Retina (tissue), 1 donor: ENCODE measurements at places on chromosomes 2 and 18.
A peak's percentile ranks its signal among the peaks of the same experiment; 100 is the strongest.

- no peak for DNase-seq
Observed at GRCh38 chr2:46643951-46644350, 164.6 kb downstream of the TMEM247 start.

GRCh38 chr2:168583064-168583709 is 127.1 kb downstream of the CERS6 start:
- no peak for DNase-seq

GRCh38 chr2:42342795-42343241 is 18.2 kb downstream of the COX7A2L start:
- no peak for DNase-seq

GRCh38 chr18:2515171-2515787 is 56.0 kb downstream of the METTL4 start:
- DNase-seq = no peak

DNA sequence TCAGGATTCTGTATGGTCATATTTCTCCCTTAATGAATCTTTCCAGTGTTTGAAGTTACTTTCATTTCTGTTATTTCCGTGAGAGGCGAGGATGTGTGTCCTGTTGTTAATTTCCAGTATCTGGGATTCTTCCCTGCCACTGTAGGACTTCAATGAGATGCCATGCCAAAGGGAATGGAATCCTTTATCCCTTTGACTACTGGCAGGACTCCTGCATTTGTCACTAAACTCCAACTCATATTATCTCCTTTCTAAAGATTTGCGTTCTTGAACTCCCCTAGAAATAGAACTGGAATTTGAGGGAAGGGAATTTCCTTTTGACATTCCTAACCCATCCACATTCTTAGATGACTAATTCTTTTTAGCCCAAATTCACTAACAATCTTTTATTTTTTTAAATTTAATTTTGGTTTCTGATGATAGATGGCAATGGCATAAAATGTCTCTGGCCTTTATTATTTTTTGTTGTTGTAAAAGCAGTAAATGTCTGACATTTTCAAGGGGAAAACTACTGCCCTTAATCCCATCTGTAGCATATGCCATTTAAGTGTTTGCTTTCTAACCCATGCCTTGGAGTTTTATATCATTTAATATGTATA is 87.8 kb upstream of the EML6 start:
- DNase-seq = no peak

DNA sequence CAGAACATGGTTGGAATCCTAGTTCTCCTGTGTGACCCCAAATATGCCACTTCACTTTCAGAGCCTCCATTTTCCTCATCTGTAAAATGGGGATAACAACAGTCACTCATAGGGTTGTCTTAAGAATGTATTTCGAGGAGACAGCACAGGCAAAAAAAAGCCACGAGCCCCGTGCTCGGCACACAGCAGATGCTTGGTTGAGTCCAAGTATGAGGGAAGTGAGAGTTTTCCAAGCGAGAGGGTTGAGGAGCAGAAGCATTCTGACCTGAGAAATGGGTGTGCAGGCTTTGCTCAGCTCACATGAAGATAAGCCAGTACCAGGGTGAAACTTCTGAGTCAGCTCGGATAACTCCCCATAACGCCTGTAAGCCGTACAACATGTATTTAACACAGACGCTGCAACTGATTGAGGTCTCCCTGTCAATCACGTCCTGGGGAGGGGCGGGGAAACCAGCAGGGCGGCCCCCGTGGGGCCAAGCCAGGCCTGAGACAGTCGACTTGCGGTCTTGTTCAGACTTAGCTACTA is 23.0 kb upstream of the ODC1 start:
- DNase-seq = no peak

GRCh38 chr2:231170055-231170454 is 28.4 kb upstream of the ARMC9 start:
- DNase-seq = no peak

DNA sequence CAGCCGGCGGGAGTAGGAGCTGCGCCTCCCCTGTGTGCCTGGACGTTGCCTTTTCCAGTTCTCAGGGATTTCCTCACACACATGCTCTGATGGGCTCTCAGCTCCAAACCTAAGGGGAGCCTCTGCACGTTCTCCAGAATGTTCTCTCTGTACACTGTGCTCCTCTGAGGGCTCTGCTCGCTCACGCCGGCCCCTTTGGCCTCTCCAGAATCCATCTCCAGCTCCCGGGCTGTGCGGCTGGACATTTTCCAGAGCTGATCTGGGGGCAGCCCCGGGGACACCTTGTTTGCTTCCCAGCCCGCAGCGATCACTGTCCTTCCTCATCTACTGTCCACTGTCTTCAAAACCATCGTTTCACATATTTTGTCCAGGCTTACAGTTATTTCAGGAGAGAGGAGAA is 245.4 kb upstream of the HDAC4 start:
- DNase-seq = no peak

- DNase-seq = no peak
Observed at GRCh38 chr2:239932881-239933735, 92.0 kb downstream of the NDUFA10 start.

- no peak for DNase-seq
Observed at GRCh38 chr2:239669899-239670460, 269.2 kb upstream of the HDAC4 start.

GRCh38 chr2:31675485-31675901 is 94.8 kb upstream of the SRD5A2 start:
- no peak for DNase-seq

DNA sequence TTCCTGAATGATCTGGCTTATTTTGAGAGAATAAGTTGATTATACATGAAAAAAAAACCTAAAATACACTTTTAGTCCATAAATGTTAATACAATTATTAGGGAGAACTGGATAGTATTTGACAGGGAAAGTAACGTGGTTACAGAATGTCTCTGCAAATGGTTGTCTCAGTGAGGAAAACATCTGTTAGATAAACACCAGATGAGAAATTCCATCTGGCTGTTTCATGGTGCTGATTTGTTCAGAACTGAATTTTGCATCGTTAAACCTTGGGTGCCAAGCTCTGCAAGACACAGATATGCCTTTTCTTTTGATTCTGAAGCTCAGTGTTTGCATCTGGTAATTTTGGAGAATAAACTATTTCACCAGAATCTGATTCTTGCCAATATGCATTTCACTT is 90.4 kb downstream of the SCN3A start:
- DNase-seq = no peak

- no peak for DNase-seq
Observed at GRCh38 chr2:222442665-222443064, 18.3 kb downstream of the SGPP2 start.

GRCh38 chr18:72820571-72820970 is 47.2 kb downstream of the NETO1 start:
- DNase-seq = no peak

DNA sequence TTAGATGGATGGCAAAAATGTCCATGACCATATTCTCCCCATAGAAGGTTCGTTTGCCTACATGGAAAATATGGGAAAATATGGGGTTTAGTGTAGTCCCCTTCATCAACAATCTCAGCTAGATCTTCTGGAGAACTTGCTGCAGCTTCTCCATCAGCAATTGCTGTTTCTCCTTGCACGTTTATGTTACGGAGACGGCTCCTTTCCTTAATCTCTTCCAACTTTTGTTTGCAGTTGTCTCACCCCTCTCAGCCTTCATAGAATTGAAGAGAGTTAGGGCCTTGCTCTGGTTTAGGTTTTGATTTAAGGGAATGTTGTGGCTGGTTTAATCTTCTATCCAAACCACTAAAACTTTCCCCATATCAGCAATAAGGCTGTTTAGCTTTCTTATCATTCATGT is 28.9 kb downstream of the MYCN start:
- DNase-seq = no peak

DNA sequence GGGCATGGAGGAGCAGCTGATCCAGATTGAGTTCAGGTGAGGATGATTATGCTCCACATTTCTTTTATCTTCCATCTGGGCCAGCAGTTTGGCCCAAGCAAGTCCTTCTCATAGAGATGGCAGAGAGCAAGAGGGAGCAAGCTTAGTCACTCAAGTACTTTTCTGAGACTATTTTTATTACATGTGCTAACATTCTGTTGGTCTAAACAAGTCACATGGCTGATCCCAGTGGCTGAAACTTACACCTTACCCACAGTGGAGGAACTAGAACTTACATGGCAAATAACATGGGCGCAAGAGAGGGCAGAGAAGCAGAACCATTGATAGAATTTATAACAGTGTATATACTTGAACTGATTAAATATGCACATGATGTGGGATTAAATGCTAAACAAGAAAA is 105.7 kb downstream of the KYNU start:
- DNase-seq = no peak

DNA sequence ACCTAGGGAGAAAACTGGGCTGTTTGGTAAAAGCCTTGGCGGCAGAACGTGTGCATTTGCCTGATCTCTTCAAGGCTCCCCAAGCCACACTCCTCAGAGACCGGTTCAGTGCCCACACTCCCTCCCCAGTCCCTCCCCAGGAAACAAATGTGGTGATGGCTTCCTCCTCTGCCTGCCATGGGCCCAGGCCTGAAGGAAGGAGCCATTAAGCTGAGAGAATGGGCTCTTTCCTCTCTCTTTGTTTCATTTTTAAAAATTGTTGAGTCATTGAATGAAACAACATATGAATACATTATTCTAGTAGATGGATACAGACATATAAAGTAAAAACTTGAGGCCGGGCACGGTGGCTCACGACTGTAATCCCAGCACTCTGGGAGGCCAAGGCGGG is 50.6 kb upstream of the YWHAQ start:
- no peak for DNase-seq

- DNase-seq = peak; percentile 34
Observed at GRCh38 chr18:74114116-74114515, 33.5 kb downstream of the FBXO15 start.

- DNase-seq = peak; percentile 40
Observed at GRCh38 chr18:56984731-56985130, 162.2 kb upstream of the BOD1L2 start.

DNA sequence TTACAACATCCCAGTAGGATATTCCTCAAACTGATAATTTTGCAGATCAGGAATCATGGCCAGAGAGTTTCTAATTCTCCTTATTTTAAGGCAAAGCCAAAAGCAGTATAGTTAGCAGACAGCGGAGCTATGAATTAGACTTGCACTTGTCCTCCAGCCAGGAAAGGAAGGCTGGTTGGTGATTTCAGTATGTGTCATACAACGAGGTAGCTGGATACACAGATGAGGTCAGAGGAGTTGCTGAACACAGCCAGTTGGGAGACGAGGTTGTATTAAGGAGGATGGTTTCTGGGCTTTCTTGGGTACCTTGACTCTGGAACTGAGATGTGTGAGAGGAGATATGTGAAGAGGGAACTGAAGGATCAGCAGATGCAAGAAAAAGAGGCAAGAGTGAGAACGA is 185.2 kb downstream of the SOX11 start:
- DNase-seq = no peak

DNA sequence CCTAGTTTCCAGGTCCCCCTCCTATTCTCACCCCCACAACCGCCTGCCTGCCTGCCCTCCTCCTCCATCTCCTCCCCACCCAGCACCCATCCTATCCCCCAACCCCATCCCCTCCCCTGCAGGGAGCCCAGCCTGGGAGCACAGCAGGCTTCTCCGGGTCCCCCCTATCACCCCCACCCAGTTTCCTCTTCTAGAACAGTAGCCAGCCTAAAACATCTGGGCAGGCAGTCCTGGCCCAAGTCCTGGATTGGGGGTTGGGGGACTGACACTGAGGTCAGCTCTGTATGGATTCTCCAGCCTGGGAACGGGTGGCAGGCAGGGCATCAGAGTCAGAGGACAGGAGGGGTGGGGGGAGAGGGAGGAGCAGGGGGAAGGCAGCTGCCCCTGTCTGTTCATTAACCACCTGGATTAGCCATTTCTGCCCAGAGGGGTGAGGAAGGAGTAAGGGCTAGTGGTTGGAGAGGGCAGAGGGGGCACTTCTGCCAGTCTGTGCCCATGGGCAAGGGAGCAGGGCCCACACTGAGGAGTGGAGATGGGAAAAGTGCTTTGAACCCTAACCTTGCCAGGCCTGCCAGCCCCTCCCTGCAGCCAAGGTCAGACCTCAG is 60.0 kb downstream of the TNS1 start:
- no peak for DNase-seq

- DNase-seq = no peak
Observed at GRCh38 chr2:155997538-155997937, 335.0 kb downstream of the NR4A2 start.

GRCh38 chr2:10619643-10620042 is 70.1 kb downstream of the NOL10 start:
- no peak for DNase-seq

DNA sequence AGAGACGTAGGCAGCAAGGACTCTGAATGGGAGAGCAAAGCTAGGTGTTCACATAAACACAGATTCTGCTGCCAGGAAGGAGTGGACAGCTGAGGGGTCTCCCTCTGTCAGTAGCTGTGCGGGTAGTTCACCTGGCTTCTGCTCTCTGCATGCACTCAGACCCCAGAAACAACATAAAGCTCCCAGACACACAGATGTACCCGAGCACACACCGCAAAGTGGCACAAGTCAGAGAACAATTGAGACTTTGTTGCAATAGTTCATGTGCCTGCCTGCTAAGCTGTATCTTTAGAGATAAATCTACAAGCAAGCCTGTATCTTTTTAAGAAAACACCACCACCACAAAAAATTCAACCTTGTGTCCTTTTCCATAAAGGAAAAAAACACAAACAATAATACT is 420.0 kb upstream of the ST6GAL2 start:
- DNase-seq = peak; percentile 19

- DNase-seq = no peak
Observed at GRCh38 chr2:26767894-26768487, 3.9 kb downstream of the SLC35F6 start.

DNA sequence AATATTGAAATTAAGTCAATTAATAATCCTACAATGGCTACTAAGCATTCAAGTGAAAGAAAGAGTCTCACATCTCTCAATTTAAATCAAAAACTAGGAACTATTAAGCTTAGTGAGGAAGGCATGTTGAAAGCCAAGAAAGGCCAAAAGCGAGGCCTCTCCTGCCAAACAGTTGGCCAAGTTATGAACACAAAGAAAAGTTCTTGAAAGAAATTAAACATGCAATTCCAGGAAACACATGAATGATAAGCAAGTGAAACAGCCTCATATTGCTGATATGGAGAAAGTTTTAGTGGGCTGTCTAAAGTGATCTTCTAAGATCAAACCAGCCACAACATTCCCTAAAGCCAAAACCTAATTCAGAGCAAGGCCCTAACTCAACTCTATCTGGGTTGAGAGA is 11.8 kb downstream of the RDH14 start:
- no peak for DNase-seq

- no peak for DNase-seq
Observed at GRCh38 chr2:18362696-18363095, 197.8 kb downstream of the RDH14 start.

DNA sequence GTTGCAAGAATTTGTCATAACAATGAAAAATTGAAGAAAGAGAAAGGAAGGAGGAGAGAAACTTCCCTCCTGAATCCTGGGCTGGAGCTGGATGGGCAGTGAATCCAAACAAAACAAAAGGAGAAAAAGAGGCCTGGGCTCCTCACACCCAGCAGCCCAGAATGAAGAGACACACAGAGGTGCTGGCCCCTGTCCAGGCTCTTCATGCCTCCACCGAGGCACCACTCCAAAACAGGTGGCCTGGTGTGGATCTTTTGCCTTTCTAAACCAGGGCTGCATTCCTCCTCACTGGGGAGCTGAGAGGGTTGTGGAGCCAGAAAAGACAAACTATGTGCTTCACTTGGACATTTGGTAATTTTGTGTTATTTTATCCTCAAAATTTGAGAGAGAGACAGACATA is 76.0 kb downstream of the FAM124B start:
- no peak for DNase-seq

GRCh38 chr2:115939902-115940301 is 1497.5 kb downstream of the DPP10 start:
- no peak for DNase-seq

- no peak for DNase-seq
Observed at GRCh38 chr2:158965641-158966040, 2.8 kb upstream of the TANC1 start.
